Dermis blood vessel endothelial cell (primary cell): ENCODE measurements at places on chromosomes 2 and 18. TPM values are rescaled to one million over a fixed set of nuclear protein-coding genes. Genes with fewer than 3 reads are reported as not detected.

DNA sequence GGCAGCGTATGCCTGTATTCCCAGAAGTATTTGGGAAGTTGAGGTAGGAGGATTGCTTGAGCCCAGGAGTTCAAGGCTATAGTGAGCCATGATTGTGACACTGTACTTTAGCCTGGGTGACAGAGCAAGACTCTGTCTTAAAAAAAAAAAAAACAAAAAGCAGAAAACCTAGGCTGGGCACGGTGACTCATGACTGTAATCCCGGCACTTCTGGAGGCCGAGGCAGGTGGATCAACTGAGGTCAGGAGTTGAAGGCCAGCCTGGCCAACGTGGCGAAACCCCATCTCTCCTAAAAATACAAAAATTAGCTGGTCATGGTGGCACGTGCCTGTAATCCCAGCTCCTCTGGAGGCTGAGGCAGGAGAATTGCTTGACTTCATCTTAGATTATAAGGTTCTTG is 46.4 kb downstream of the MTA3 start:
- peak; percentile 24 for DNase-seq

- no peak for DNase-seq
These were observed 12.2 kb downstream of the DGUOK start for GRCh38 chr2:73938718-73939352.

GRCh38 chr2:29810956-29811355 is 110.4 kb downstream of the ALK start:
- no peak for DNase-seq

DNA sequence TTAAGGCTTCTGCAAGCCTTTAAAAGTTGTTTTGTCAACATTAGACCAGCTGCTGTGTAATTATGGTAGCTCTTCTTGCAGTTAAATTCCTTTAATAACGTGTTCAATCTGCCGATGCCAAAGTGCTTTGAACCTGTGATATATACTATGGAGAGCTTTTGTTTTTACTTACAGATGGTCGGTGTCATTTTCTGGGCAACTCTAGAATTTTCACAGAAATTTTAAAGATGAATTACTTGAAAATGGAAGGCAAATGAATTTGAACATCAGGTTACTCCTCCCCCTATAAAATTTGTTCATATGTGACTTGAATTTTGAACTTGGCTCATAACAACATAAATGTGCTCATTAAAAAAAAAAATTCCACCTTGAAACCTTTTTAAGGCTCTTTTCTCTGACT is 23.0 kb downstream of the LYPD6 start:
- no peak for DNase-seq

DOK1 gene
- total RNA-seq, result 20.8 and 21.5 TPM in 2 replicates

DNA sequence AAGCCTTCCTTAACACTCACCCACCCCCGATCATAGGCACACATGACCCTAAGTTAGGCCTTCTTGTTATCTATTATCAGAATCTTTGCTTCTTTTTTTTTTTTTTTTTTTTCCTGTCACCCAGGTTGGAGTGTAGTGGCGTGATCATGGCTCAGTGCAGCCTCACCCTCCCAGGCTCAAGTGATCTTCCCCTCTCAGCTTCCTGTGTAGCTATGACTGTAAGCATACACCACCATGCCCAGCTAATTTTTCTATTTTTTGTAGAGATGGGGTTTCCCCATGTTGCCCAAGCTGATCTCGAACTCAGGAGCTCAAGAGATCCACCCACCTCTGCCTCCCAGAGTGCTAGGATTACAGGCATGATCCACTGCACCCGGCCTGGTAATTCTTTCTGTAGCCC is 328.7 kb downstream of the NR4A2 start:
- DNase-seq, result no peak

- no peak for DNase-seq
These were observed 220.4 kb upstream of the TFPI start for GRCh38 chr2:187774551-187775071.

DNA sequence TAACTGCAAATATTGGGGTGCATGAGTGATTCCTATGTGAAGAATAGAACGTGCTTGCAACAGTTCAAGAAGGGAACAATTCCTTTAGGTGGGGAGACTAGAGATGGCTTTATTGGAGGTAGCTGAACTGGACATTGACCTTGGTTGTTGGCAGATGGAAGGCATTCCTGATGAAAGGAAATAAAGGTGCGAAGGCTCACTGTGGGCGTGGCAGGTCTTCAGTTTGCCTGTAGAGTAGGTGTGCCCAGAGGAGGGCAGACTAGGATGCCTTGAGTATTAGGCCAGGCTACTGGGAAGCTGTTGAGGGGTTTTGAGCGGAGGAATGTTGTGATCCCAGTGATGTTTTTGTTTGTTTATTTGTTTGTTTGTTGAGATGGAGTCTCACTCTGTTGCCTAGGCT is 2.8 kb downstream of the SPR start:
- no peak for DNase-seq

DNA sequence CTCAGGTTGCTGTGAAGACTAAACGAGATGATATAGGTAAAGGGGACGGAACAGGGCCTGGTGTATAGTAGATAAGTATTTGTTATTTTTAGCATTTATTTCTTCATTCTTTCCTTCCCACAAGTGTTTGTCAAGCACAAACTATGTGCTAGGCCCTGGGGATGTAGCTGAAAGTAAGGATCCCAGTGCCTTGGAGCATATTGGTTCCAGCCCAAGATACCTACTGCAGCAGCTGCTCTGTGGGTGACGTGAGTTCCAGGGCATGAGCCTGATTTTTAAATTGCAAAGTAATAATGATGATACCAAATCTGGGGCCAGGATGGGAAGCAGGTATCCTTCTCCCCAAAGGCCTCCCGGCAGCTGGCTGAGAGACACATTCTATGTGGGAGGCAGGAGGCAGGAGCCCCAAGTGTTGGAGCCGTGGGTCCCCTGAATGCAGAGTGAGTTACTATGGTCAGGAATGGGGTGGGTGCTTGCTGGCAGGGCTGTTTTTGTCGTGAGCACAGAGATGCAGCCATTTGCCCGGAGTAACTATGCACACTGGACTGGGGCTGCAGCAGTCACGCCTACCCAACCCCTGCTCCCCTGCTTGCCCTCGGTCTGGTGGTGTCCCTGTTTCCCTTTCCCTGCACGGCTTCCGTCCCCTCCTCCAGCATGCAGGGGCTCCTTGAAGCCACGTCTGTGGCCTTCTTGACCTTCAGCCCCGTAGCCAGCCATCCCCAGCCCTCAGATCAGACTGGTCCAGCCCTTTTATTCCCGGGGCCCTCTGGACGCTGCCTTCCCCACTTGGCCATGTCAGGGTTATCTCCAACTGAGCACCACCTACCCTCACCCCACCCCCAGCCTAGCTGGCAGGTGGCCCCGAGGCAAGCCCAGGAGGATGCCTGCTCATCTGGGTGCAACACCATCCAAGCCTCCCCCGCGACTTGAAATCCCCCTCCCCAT is 52.4 kb downstream of the INHBB start:
- DNase-seq, result no peak

IL37 gene
- not detected in 2 replicates for total RNA-seq

DNA sequence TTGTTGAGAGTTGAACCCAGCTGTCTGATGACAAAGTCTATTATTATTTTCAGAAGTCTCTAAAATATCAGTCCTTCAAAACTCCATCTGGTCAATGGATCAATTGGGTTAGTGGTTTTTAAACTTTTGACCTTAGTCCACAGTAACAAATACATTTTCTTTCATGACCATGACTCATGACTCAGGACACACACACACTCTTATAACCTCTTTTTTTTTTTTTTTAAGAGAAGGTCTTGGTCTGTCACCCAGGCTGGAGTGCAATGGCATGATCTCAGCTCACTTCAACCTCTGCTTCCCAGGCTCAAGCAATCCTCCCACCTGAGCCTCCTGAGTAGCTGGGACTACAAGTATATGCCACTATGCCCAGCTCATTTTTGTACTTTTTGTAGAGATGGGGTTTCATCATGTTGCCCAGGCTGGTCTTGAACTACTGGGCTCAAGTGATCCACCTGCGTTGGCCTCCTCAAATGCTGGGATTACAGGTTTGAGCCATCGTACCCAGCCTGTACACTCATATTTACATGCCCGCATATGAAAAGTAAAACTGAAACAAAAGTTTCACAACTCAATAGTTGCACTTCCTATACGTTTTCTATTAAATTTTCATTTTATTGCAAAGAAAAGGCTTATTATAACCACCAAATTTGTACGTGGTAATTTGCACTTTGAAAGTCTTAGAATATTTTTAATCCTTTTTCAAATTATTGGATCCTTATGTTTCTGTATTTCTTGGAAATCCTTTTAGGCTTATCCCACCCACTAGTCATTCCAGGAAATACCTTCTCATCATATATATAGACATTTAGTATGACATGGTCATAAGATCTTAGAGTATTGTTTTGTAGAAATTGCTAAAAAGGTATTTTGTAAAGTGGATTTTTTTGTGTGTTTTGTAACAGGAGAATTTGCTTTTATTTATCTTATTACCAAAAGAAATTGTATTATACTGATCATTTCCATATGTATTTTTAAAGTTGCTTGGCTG is 199.0 kb downstream of the LPIN1 start:
- no peak for DNase-seq

GRCh38 chr2:236717729-236718128 is 148.1 kb downstream of the ACKR3 start:
- DNase-seq, result no peak

TMEM37 gene
- total RNA-seq, result 0.05 and 0.51 TPM in 2 replicates

ADAM23 gene
- 0.85 and 3.4 TPM in 2 replicates for total RNA-seq
